ENCODE measurements at places on chromosomes 6 and 20.
A peak's percentile ranks its signal among the peaks of the same experiment; 100 is the strongest.

- no peak for DNase-seq
These were observed 61.4 kb downstream of the PDSS2 start for GRCh38 chr6:107398001-107398400.

DNA sequence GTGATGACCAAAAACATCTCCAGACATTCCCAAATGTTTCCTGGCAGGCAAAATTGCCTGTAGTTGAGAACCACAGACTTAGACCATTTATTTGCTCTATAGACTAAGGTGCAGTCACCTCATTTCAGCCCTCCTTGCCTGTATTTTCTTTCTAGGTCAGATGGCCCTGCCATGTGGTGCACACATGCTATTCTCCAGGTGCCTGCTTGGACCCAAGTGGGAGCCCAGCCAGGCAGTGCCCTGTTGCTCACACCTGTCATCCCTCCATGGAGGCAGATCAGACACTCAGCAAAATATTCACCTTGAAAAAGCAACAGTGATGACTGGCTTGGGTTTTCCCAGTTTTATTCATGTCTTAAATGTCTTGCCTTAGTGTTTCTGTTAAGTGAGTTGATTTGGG lies 311.4 kb downstream of the TFAP2C start:
- DNase-seq: no peak

DNA sequence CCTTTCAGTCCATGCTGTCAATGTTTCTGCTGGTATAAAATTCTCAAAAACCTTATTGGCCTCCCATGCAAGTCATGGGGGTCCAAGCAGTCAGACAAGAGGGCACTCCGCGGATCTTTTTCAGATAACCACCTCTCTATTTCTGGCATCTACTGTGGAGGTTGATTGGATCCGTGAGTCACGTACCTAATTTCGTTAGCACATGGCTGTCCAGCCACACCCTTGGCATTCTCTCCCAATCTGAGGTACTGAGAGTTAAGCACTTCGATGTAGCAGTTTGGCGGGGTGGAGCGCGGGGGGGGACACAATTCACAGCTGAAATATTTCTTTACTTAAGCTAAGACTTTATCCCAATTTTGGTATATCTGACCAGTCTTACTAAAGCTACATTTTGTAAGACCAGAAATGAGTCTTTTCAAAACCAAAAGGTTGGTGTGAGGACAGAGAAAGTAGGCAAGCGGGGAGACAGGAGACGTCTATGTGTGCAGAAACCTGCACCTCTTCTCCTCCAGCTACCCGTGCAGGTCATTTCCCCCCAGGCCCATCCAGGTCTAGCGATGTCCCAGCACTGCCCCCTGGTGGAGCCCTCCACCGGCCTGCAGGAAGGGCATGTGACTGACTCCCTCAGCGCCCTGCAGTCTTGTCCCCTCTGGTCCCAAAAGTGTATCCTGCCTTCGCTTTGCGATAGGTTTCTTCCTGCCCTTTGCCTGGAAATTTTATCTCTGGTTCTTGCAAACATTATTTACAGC lies 113.1 kb downstream of the ADAT2 start:
- no peak for DNase-seq

- no peak for DNase-seq
These were observed 51.3 kb upstream of the GLP1R start for GRCh38 chr6:38997128-38997761.

DNA sequence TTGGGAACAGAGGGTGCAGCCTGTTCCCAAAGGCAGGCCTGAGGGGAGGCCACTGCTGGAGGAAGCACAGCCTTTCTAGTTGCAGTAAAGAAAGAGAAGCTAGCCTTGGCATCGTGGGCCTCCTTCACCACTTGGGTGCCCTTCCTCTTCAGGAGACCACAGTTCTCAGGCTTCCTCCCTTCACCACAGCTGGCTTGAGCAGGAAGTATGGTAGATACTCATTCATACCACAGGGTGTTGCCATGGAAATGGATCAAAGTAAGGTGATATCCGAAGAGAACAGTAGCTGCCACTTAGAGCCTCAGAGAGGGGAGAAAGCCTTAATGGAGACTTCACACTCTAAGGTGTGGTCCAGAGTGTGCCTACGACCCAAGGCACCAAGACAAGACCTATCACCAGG lies 120.4 kb upstream of the RIPOR2 start:
- DNase-seq: peak; percentile 40

- no peak for DNase-seq
These were observed 68.0 kb upstream of the INSM1 start for GRCh38 chr20:20299904-20300303.

Data from GM19239 (cell line).